ENCODE measurements at places on chromosomes 7 and 10.

DNA sequence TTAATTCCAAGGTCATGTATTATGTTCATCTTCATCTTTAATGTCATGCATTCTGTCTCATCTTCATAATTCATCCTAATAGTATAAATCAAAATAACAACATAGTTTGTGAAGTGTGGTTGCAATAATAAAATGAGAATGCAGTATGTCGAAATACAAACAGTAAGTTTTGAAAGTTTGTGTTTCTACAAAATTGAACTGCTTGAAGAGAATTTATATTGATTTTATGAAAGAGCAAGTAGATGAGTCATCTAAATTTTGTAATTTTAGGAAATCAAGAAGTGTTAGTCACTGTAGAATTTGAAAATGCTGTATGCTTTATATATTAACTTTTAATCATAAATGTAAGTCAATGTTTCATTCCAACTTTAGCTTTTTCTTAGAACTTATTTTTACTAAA is 190.5 kb upstream of the PPP1R3A start:
- H3K27me3 ChIP-seq = no peaks in the 10 kb centered on the region
- no peak for DNase-seq
- H3K36me3 ChIP-seq = no peaks in the 10 kb centered on the region

GRCh38 chr10:47018026-47018735 is 107.0 kb downstream of the PTPN20 start:
- H3K27me3 ChIP-seq = no peaks in the 10 kb centered on the region
- H3K27ac ChIP-seq = no peak overlapping the region
- DNase-seq = no peak
- H3K4me1 ChIP-seq = peaks cover 10% of the 10 kb centered on the region
- no peaks in the 10 kb centered on the region for H3K36me3 ChIP-seq

DNA sequence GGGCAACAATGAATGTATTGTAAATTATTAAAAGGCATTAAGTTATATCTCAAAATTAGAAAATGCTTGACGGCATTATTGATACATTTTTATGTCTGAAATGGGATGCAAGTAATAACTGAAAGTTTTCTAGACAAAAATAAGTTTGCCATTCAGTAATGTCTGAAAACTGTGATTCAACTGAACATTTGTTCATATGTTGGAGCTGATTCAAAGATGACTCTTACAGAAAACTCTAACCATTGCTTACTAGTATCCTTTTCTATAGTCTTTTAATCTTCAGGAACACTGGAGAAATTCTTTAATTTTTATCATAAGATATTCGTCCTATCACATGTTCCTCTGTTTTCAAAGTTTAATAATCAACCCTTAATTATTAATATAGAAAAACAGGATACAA is 71.1 kb upstream of the TFEC start:
- no peak overlapping the region for H3K27ac ChIP-seq
- no peaks in the 10 kb centered on the region for H3K27me3 ChIP-seq
- DNase-seq = no peak
- H3K4me3 ChIP-seq = no peak overlapping the region
- H3K4me1 ChIP-seq = no peaks in the 10 kb centered on the region

DNA sequence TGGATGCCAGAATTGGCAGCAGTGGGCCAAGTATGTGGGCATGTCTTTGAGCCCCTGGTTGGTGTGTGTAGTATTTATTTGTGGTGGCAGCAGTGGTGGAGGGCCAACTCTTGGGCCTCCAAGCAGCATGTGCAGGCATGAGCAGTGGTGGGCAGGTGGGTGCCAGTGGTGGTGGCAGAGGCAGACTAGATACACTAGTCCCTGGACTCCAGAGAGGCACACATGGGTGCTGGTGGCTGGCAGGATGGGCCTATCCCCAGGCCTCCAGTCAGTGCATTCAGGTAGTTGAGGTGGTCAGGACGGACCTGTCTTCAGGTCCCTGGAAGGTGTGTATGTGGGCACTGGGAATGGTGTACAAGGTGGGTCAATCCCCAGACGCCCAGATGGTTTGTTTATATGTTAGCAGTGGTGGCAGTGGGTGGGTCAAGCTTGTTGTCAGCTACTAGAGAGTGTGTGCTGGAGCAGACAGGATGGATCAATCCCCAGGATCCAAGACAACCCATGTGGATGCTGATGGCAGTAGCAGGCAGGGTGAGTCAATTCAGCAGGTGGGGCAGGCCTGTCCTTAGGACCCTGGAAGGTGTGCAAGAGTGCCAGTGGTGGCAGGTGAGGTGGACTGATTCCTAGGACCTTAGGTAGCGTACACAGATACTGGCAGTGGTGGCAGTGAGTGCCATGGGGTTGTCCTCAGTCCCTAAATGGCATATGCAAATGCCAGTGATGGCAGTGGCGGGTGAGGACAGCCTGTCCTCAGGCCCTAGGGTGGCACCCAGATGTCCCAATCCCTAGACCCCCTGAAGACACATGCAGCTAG is 294.3 kb downstream of the RPS24 start:
- no peak overlapping the region for H3K4me3 ChIP-seq
- H3K4me1 ChIP-seq = no peaks in the 10 kb centered on the region
- H3K27ac ChIP-seq = no peak overlapping the region
- no peaks in the 10 kb centered on the region for H3K27me3 ChIP-seq
- DNase-seq = no peak

GRCh38 chr7:81045491-81046030 is 126.7 kb upstream of the SEMA3C start:
- no peak overlapping the region for H3K27ac ChIP-seq
- DNase-seq = no peak
- H3K27me3 ChIP-seq = no peaks in the 10 kb centered on the region
- H3K4me1 ChIP-seq = no peaks in the 10 kb centered on the region

DNA sequence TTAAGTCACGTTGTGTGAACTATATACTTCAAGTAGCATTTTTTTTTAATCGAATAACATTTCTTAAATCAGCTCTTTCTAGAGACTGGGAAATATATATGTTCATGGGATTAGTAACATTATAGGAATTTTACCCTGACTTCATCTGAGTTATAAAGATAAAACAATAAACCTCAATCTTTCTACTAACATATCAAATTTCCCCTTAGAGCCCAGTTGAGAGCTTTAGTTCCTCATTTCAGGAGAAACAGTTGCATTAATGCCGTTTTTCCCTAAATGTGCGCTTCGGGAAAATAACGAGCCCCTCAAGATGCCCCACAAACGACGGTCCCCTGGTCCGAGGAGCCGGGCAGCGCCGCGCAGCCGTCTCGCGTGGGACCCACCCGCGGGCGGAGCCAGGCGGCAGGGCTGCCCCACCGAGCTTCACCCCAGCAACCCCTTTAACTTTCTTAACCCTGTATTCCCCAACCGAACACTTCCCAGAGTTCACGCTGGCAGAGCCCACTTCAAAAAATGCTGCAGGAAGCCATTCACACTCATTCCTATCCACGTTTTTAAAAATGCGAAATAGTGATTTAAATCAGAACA is 152.5 kb upstream of the YAE1 start:
- DNase-seq = no peak
- H3K36me3 ChIP-seq = no peaks in the 10 kb centered on the region
- peak overlapping the region; percentile 63 for H3K4me3 ChIP-seq
- H3K27ac ChIP-seq = no peak overlapping the region
- peaks cover 15% of the 10 kb centered on the region for H3K4me1 ChIP-seq

DNA sequence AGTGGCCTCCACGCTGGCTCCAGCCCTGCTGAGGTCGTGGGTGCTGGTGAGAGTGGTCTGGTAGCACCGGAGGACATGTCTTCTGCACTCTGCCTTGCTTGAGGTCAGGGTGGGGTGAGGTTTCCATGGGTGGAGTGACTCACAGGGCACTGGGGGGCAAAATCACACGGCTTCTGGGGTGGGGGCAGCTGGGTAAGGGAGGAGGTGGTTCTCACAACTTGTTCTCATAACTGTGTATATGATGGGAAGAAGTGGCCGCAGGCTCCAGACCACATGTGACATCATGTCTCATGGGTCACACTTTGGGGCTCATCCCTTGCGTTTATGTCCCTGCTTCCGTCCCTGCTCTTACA is 884 bp upstream of the PRF1 start:
- H3K36me3 ChIP-seq = no peaks in the 10 kb centered on the region
- peak overlapping the region; percentile 58 for H3K27ac ChIP-seq
- H3K27me3 ChIP-seq = no peaks in the 10 kb centered on the region
- DNase-seq = no peak
- no peak overlapping the region for H3K4me3 ChIP-seq

DNA sequence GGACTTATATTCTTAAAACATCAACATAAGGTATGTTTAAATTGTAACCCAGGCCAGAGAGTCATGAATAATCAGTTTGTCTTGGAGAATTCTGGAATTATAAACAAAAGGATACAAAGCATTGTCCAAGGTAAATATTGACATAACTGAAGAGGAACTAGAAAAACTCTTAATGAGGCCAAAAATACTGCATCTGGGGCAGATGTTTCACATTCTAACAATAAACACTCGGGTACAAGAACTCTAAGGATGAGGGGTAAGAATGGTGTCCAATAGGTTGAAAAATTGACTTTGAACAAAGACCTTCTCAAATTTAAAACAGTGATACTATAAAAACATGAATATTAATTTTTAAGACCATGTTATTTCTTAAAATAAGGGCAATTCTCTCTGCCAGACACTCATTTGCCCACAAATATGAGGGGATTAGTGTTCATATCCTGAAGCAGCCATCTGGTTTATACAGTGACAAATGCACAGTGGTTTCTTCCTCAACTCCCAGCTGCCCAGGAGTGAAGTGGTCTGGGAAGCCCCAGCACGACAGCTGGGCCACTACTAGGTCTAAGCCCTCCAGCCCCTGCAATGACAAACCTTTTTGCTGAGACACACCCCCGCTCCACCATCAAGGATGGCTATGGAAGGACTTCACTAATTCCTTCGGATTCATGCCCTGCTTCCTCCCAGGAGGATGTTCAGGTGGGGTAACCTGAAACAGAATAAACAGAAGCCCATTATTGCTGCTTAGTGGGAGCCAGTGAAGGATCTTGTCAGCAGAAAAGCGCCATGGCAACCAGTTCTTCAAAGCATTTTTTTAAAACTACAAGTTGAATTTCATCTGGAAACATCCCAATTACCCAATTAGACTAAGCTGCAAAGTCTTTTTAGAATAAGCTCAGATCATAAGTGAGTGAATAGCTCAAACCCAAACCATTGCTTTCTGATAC is 107.5 kb upstream of the ARID5B start:
- no peaks in the 10 kb centered on the region for H3K27me3 ChIP-seq
- H3K4me3 ChIP-seq = no peak overlapping the region
- no peak for DNase-seq

DNA sequence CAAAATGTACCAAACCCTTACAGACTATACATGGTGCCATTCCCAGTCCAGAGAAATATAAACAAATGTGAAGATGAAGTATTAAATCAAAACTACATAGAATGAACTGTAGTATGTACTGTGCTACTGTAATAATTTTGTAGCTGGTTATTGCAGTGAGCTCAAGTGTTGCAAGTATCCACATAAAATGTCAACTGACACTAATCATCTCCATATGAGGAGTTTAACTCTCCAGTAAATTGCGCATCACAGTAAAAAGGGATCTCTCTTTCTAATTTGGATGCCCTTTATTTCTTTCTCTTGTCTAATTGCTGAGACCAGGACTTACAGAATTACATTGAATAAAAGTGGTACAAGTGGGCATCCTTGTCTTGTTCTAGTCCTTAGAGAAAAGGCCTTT is 165.5 kb downstream of the CPED1 start:
- H3K36me3 ChIP-seq = peaks cover 4% of the 10 kb centered on the region
- H3K4me3 ChIP-seq = no peak overlapping the region
- H3K27ac ChIP-seq = no peak overlapping the region
- no peaks in the 10 kb centered on the region for H3K4me1 ChIP-seq
- H3K27me3 ChIP-seq = no peaks in the 10 kb centered on the region

GRCh38 chr10:112958275-112958995 is 8.4 kb downstream of the TCF7L2 start:
- H3K4me1 ChIP-seq = peaks cover 79% of the 10 kb centered on the region
- DNase-seq = no peak
- H3K27ac ChIP-seq = no peak overlapping the region
- H3K36me3 ChIP-seq = no peaks in the 10 kb centered on the region
- H3K27me3 ChIP-seq = no peaks in the 10 kb centered on the region
- no peak overlapping the region for H3K4me3 ChIP-seq

- no peaks in the 10 kb centered on the region for H3K27me3 ChIP-seq
- no peak overlapping the region for H3K4me3 ChIP-seq
- no peak overlapping the region for H3K27ac ChIP-seq
- no peaks in the 10 kb centered on the region for H3K4me1 ChIP-seq
Measured at GRCh38 chr10:33945051-33945450, 610.6 kb upstream of the NRP1 start.

- H3K36me3 ChIP-seq = no peaks in the 10 kb centered on the region
- DNase-seq = no peak
- no peaks in the 10 kb centered on the region for H3K4me1 ChIP-seq
- no peak overlapping the region for H3K27ac ChIP-seq
- no peaks in the 10 kb centered on the region for H3K27me3 ChIP-seq
Measured at GRCh38 chr10:8950978-8951377, 896.5 kb downstream of the GATA3 start.

- H3K27ac ChIP-seq = no peak overlapping the region
- no peak overlapping the region for H3K4me3 ChIP-seq
- no peaks in the 10 kb centered on the region for H3K36me3 ChIP-seq
- no peak for DNase-seq
- no peaks in the 10 kb centered on the region for H3K4me1 ChIP-seq
- no peaks in the 10 kb centered on the region for H3K27me3 ChIP-seq
Measured at GRCh38 chr7:33964417-33965182, 59.3 kb downstream of the BMPER start.

DNA sequence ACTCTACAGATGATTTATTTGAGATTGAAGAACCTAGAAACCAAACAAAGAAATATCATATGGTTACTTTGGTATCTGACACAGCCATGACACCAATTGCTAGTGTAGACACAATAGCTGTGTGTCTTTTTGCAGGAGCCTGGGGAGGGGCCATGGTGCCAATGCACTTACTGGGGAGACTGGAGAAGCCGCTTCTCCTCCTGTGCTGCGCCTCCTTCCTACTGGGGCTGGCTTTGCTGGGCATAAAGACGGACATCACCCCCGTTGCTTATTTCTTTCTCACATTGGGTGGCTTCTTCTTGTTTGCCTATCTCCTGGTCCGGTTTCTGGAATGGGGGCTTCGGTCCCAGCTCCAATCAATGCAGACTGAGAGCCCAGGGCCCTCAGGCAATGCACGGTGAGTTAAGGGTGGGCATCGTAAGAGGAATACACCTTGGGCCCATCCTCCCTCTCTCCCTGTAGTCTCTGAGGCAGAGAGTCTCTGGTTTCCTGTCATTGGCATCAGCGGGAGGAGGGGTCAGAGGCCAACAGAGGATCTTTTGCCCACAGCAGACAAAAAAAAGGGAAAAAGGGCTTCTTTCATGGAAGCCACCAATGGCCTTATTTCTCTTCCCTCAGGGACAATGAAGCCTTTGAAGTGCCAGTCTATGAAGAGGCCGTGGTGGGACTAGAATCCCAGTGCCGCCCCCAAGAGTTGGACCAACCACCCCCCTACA is 1.2 kb downstream of the TMEM139 start:
- H3K4me1 ChIP-seq = peaks cover 30% of the 10 kb centered on the region
- H3K36me3 ChIP-seq = no peaks in the 10 kb centered on the region
- no peak overlapping the region for H3K27ac ChIP-seq
- no peaks in the 10 kb centered on the region for H3K27me3 ChIP-seq
- no peak for DNase-seq
